Right cardiac atrium (tissue), 5 donors: ENCODE measurements at places on chromosomes 13 and 19.

DNA sequence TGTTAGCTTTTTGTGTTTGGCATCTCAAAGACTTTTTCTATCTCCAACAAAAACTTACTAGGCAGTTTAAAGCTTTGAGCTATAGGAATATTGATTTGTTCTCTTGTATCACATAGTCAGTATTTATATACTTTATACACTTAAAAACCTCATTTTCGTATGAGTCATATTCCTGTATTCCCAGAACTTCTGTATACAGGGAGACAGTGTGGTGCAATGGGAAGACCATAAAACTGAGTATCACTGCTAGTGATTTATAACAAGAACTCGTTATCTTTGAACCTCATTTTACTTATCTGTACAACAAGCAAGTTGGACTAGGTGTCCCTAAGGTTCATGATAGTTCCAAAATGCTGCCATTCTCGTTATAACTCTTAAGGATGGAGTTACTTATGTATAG, 6.3 kb downstream of the GPR180 start:
- DNase-seq, result no peak

DNA sequence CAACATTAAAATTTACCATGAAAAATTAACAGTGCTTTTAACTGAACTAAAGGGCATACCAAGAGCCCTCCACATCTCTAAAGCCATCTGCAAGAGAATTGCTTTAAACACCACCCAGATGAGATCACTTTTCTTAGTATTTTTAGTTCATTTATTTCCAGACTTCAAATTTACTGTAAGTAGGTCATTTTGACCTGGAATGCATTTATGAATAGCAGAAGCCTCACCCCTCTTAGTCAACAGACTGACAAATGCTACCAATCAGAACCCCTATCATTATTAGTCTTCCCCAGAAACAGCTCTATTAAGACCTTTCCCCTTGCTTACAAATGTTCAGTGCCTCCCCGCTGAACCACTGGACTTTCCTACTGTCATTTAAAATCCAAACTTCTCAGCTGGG, 27.3 kb downstream of the RUBCNL start:
- no peak for DNase-seq

DNA sequence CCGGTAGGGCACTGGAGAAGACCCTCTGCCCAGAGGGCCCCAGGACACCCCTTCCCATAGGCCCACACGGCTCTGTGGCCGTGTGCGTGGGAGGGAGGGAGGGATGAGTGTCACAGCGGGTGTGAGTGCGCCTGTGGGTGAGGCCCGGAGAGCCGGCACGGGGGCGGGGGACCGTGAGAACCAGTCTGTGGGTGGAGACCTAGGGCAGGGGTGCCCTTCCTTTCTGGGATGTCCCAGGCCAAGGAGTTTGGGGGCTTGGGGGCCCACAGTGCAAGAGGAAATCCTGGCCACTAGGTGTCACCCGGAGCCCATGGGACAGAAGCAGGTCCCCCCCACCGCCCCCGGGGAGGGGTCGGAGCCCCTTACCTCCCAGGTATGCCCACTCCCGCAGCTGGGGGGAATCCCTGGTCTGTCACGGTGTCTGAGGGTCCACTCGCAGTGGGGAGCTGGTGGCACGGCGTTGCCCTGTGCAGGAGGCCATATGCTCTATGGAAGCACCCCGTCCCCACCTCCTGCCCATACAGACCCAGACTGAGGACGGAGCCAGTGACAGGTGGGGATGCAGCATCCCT, 16.0 kb upstream of the SLC7A10 start:
- DNase-seq, result peak; percentile 66

- peak; percentile 46 for DNase-seq
Measured at GRCh38 chr19:38319421-38320258, at the start of gene KCNK6. Gene KCNK6 (plus strand): TSS chr19:38319845. CDS start chr19:38319951, 106 bp downstream.

DNA sequence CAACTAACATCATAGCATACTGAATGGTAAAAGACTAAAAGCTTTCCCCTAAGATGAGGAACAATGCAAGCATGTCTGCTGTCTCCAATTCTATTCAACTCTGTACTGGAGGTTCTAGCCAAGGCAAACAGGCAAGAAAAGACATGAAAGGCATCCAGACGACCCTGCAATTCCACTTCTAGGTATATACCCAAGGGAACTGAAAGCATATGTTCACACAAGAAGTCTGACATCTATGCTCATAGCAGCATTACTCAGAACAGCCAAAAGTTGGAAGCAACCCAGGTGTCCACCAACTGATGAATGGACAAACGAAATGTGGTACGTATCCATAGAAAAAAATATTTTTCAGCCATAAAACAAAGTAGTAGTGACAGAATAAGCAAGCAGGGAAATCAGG, 39.1 kb downstream of the PEPD start:
- no peak for DNase-seq

DNA sequence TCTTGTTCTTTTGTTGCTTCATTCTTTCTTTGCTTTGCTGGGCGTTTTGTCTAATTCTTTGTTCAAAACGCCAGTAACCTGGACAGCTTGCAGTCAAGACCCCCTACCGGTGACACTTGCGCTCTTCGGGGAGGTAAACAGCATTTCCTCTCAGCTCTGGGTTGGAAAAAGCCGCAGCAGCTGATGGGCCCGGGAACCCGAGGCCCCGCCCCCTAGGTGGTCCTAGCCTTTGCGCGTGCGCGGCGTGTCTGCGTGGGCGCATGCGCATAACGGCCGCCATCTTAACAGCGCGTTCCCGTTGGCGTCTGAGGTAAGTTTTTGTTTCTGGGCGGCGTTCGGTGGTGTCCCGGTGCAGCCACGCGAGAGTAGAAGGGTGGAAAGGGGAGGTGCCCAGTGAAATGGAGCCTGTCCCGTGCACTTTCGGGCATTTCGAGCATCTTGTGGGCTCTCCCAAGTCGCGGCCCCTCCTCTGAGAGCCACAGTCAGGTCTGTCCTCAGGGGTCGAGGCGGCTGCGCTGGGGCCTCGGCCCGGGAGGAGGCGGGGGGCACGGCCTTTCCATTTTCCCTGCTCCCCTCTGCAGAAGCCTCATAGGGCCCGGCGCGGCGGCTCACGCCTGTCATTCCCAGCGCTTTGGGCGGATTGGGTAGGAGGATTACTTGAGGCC, at the start of gene ZNF559:
Gene ZNF559, plus strand, starts transcription at position 261 of the 665 bp plus-strand sequence. CDS start 14,371 bp downstream, outside the sequence.
- peak; percentile 91 for DNase-seq

DNA sequence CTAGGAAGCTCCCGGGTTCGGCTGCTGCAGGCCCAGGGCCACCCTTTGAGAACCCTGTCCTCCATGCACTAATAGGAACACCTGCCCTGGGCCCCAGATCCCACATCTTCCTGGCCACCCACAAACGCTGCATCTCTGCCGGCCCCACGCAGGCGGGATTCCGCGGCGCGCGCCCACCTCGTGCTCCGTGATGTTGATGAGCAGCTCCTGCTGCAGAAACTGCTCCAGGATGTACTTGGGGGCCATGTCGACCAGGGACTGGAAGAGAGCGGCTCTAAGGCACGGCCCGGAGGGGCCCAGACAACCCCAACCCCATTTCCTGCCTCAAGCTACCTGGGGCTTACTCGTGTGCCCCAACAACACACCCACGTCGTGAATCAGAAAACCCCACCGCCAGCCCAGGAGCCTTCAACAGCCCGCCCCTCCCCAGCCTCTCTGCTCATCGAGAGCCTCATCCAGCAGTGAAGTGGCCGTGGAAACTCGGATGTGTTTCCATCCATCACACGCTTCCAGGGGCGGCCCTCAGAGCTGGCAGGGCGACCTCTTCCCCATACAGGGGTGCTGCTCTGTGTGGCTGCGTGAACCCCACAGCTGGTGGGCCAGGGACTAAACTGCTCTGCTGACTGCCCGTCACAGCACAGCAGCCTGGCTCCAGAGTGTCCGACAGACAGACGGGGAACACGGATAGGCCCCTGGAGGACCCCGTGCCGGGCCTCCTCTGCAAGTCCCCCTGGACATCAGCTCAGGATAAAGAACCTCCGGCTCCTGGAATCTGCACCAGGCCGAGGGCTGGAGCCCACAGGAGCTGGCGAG, 4.2 kb downstream of the POLR2E start:
- DNase-seq, result no peak

DNA sequence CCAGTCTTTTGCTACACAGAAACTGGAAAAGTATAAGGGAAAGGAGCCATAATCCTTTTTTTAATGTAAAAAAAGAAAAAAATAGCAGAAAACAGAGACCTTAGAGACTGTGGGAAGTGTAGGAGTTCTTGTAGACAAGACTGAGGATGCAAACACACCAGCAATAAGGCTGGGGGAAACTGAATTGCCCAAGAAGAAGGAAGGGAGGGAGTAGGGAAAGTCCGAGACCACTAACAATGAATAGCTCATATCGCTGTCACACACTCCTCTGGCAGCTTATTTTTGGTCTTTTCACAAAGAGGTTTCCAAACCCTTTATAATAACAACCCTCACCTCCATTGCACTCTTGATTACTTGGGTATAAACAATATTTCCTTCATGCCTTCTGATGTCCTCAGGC, 952.0 kb downstream of the SLITRK5 start:
- no peak for DNase-seq

DNA sequence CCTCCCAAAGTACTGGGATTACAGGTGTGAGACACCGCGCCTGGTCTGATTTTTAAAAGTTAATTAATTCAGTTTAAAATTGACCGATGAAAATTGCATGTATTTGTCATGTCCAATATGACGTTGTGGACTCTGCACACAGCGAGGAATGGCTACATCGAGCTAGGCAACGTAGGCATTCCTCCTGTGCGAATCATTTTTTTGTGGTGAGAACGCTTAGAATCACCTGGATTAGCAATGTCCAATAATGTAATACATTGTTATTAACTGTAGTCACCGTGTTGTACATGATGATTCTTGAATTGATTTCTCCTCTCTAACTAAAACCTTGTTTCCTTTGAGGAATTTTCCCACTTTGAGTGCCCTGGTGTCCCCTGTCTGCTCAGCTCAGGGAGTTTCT, 3.4 kb downstream of the LAIR2 start:
- no peak for DNase-seq

DNA sequence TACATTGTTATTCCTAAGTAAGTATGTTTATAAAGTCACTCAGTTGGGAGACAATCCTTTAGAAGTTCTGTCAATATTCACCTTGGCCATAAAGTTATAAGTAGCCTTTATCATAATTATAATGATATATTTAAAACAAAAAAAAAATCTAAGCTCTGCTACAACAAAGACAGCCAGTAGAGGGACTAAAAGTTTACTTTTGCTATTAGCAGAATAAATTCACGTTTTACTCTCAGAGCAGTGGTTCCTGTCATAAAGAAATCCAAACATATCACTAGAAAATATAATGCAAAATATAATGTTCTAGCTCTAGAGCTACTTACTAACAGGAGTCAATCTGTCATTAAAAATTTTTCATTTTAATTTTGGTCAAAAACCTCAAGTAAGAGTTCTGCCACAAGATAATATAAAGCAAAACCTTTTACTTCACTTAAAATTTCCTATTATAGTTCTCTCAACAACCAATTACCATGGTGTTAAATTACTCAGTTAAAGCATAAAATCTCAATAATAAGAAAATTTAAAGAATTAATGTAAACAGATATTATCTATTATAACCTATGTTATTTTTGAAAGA, 17.7 kb downstream of the INTS6 start:
- DNase-seq, result no peak

GRCh38 chr13:94173312-94173854, 306.1 kb downstream of the DCT start:
- DNase-seq, result no peak

DNA sequence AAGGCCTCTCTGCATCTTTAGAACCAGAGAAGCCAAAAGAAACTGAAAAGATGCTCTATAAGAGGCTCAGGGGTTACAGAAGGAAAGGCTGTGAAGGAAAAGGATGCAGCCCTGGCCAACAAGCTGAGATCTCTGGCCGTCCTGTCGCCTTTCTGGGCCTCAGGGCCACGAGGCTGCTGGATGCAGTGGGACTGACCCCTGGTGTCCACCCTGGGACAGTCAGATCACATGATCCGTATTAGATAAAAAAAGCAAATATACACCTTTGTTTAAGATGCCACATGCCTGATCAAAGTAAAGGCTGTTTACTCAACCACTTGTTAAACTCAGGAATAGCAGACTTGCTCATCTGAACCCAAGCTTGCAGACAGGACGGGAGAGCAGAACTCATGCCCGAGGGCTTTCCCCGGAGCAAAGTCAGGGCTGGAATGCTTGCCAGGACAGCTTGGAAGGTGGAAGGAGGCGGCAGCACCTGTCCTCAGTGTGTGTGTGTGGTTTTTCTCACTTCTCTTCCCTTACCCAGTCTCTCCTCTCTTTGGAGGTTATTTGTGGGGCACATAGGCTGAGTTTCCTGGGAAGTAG, 206.5 kb upstream of the TSHZ3 start:
- no peak for DNase-seq

DNA sequence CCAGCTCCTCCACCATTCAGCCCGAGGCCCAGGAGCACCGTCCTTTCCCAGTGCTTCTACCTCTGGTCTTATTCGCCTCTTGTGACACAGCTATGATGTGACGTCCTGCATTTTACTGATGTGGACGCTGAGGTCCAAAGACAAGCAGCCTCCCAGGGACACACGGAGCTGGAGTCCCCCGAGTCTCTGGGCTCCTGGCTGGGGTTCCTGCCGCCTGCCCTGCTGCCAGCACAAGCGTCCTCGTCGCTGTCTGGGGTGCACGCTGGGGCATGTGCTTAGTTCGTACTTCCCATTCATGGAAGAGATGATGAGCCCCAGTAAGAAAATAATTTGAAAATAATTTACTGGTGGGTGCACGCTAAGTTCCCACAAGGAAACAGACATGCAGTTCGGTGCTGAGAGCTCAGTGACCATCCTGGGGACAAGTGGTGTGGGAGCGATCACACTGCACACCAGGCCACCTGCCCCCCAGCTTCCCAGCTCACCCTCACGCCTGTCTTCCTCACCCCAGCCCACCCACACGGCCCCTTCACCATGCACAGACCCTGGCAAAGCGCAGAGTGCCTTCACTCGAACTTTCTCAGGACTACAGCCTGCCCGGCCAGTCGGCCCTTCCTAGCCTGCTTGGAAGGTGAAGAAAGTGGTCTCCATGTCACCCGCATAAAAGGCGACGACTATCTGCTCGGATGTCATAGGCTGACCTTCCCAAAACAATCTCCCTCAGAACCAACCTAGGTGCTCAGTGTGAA, 14.2 kb upstream of the CFAP97D2 start:
- no peak for DNase-seq

- no peak for DNase-seq
Measured at GRCh38 chr13:41199526-41199925, 5.2 kb upstream of the KBTBD7 start.

DNA sequence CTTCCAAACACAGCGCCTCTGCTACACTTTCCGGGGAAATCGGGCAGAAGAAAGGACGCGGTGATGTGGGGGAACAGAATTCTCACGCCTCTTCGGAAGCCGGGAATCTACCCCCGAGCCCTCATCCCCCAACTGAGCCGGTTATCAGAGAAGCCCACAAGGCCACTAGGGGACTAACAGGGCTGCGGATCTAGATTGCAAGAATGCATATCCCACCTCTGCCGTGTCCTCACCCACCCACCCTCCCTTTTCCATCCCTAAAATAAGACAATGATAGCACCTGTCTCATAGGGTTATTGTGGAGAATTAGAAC, 1.1 kb downstream of the IGFLR1 start:
- DNase-seq, result no peak

GRCh38 chr19:43957891-43958290, 6.9 kb downstream of the ZNF221 start:
- no peak for DNase-seq

DNA sequence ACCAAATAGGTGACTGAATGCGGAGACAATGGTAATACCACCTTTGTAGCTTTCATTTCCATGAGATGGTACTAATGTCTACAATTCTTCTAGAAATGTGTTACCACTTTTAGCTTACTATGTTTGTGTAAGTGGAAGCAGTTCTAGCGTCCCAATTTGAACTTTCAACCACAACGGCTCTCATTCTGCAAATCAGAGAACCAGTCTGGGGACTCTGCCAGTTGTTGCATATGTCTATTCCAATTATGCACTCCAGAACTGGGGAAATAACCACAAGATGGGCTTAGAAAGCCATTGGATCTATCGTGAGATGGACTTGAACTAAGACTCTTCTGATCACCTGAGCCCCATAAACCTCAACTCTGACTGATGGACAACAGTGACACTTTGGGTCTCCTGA, 862.3 kb downstream of the SLITRK1 start:
- DNase-seq, result no peak
